Right forelimb (tissue), 1 donor: ENCODE measurements at places on chromosomes 6 and 20.

- DNase-seq = no peak
Measured at GRCh38 chr6:14190191-14190928, 72.8 kb downstream of the CD83 start.

- DNase-seq = no peak
Measured at GRCh38 chr6:18412644-18413043, 25.5 kb downstream of the RNF144B start.

GRCh38 chr20:1674990-1675780, 17.6 kb upstream of the SIRPG start:
- no peak for DNase-seq

- DNase-seq = no peak
Measured at GRCh38 chr20:19423900-19424620, 211.6 kb downstream of the SLC24A3 start.

- DNase-seq = no peak
Measured at GRCh38 chr20:33883164-33883563, 72.0 kb downstream of the CHMP4B start.
